ENCODE measurements at places on chromosomes 4 and X.

DNA sequence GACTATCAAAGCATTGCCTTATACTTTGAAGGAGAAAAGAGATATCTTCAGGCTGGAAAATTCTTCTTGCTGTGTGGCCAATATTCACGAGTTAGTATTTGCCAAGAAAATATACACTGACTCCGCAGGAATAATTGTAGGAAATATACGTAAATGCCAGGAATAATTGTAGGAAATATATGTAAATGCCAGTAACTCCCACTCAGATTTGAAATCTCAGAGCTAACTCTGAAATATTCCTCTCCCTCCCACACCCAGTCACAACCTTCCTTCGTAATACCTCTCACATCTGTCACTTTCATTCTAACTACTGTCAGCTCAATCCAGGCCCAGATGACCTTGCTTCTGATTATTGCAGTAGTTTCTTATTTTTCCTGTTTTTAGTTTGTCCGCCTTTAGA, 73.5 kb downstream of the WDR19 start:
- DNase-seq, result no peak

GRCh38 chr4:15455290-15455689, 14.4 kb upstream of the CC2D2A start:
- DNase-seq, result no peak

DNA sequence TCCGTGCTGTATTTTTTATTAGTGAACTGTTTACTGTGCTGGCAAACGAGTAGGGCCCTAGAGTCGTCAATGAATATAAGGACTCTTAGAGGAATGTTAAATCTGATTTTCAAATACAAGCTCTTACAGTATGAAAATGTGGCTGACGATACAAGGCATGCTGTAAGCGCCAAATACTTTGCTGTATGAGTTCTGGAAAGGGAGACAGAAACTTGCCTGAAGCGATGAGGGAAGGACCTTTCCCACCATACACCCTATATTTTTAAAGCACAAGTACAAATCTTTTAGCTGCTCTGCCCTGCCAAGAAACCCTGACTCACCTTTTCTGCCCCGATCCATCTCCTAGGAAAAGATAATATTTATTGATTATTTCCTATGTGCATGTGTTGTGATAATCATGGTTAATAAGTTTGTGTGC, 15.7 kb upstream of the RUFY3 start:
- DNase-seq, result no peak

GRCh38 chr4:153074936-153075630, 129.2 kb upstream of the TRIM2 start:
- DNase-seq, result no peak

DNA sequence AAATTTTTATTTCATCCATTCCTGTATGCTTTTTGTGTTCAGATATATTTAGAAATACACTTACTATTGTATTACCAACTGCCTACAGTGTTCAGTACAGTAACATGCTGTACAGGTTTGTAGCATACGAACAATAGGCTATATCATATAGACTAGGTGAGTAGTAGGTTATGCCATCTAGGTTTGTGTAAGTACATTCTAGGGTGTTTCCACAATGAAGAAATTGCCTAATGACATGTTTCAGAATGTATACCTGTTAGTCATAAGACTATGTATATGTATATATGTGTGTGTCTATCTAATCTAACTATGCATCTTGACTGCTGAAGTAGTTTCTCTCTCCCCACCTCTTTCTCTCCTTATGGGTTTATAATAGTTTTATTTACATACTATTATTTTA, 51.5 kb upstream of the BTC start:
- no peak for DNase-seq

DNA sequence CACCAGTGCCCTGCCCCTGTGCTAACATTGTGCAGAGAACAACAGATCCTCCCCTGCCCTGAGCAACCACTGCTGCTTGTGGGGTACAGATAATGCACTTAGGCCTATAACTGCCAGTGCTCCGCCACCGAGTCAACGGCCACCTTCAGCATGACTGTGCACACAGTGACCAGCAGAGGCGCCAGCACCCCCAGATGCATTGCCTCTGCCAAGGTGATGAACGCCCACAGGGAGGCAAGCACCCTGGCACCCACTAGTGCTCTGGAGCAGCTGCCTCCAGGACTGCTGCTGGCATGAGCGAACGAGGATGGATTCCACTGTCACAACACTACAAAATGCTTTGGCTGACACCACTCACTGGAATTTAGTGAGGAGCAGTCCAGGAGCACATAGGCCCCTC, 38.2 kb downstream of the SPIN2B start:
- no peak for DNase-seq

GRCh38 chr4:31592293-31592692, 872.1 kb downstream of the PCDH7 start:
- DNase-seq, result no peak

- DNase-seq, result no peak
Observed at GRCh38 chrX:135324463-135324862, 15.2 kb downstream of the ETDC start.

Data from GM12892 (cell line).